HFFc6 (cell line): ENCODE measurements at places on chromosomes 2 and 18.

DNA sequence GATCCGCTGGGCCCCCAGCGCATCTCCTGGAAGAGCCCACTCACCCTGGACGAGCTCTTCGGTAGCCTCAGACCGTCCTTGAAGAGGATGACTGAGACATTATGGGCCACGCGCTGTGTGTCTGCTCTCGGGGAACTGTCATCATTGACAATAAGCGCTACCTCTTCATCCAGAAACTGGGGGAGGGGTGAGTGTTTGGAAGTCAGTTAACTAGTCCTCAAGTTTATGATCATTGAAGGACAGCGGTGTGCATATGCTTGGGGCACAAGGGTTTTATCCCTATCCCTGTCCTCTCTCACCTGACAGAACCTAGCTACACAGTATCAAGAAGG lies 586 bp downstream of the STK16 start:
- no peak for DNase-seq

DNA sequence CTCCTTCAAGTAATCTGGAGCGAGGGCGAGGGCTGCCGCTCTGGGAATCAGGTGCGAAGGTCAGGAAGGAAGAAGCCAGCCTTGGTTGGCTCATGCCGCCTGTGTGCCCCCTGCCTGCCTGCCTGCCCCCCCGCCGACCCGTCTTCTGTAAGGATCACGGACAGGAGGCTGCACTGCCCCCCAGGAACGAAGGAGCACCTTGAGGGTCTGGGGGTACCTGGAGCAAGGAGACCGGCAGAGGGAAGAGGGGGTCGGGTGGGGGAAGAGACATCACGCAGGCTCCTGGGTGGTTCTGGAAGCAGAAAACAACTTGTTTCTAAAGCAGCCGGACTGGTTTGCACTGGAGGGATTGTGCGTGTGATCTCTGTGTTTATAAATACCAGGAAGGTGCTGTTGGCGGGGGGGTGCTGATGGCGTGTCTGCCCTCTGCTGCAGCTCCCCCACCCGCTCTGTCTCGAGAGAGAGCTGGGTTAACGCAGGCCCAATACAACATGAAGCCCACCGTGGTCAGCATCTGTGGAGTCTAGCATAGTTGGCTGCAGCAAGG lies 1.7 kb downstream of the FOSL2 start:
- DNase-seq: peak; percentile 59

- peak; percentile 57 for DNase-seq
Observed at GRCh38 chr18:26307161-26307773, 81.0 kb downstream of the TAF4B start.

DNA sequence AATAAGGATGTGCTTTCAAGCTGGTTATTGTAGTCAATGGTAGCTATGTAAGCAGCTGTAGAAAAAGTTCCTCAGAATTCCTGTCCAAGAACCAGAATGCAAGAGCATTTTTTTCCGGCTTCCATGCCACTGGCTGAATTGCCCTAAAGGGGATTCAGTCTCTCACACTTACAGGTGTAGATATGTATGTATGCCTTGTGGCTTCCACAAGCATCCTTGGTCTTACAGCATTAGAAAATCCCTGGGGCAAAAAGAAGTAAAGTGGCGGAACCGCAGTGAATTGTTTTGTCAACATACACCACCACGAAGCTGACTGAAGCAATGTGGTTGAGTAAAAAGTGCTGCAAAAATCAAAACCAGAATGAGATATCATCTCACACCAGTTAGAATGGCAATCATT lies 54.6 kb downstream of the FANCL start:
- no peak for DNase-seq

DNA sequence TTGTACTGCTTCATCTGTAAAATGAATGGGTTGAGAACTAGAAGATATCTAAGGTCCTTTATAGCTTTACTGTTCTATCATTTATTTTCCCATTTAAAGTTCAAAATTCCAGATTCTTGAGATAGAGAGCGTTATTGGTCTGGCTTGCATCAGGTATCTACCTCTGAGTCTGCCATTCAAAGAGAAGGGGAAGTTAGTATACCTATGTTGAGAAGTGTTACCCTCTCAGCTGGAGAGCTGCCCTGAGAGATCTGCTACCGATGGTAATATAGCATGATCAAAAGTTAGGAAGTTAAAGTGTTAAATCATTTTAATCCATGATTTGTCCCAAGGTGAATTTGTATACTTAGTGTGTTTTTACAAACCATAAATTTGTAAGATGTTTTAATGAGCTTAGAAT lies 7.4 kb downstream of the EPC2 start:
- DNase-seq: no peak

DNA sequence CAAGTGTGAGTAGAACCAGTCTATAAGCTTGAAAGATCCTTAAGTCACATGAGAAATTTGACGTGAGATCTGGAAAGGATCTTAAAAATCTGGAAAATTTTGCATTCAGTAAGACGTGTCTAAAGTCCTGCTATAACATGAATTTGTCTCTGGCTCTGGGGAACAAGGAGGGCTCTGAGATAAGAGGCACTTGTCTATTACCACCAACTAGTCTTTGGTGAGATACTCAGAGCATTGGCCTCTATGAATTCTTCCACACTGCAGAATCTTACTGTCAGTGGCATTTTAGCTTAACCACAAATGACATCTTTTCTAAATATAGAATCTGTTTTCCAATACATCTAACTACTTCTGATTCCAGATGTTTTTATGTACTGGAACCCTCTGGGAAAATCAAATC lies 1504.5 kb downstream of the DPP10 start:
- DNase-seq: no peak
